ENCODE measurements at places on chromosomes 1 and 21.

DNA sequence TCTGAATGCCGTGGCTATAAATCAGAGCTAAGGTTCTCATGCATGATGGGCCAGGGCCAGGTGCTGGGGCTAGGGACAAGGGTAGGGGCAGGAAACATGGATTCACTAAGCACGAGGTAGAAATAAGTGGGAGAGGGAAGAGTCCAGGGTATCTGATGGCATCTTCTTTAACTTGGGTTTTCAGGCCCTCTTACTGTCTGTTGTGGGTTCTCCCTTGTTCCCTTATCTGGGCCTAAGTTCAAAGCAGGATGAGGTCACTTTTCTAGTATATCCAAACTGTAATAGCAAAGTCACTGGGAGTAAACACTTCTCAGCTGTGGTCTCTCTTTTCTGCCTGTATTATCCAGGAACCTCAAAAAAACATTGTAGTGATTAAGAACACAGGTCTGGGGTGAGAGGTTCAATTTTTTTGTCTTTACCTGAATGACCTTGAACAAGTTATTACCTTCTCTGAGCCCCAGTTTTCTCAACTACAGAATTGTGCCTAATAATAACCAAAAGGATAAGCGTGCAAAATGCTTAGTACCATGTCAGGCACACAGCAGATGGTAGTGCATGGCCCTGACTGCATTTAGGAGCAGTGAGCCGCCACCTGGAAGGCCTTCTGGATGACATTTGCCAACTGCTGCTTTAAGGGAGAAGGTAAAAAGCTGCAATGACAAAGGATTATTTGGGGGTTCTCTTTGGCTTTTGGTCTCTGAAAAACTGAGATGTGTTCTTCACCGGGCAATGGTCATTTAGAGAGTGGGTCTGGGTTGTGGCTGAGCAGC, 53.6 kb upstream of the A3GALT2 start:
- peaks cover 3% of the 10 kb centered on the region for H3K4me1 ChIP-seq
- peaks cover 8% of the 10 kb centered on the region for H3K27me3 ChIP-seq
- no peaks in the 10 kb centered on the region for H3K36me3 ChIP-seq
- no peak overlapping the region for H3K27ac ChIP-seq
- H3K4me3 ChIP-seq, result no peak overlapping the region

GRCh38 chr1:37919277-37919676, 27.6 kb downstream of the INPP5B start:
- no peak for DNase-seq
- peaks cover 27% of the 10 kb centered on the region for H3K4me1 ChIP-seq

DNA sequence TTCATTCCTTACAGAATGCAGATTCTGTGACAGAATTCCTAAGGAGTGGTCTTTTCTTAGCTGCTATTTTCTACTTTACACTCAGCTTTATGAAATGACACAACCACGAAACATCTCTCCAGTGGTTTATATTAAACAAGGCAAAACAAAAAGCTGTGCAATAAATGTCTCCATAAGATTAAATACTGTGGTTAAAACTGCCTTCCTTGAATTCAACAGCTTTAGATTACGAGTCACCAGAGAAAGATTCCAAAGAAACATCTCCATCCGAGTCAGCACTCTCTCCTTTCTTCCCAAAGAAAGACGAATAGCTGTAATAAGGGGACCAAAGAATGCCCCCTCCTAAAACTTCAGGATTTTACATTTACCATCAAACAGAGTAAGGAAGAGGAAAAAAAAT, 4.6 kb upstream of the C1orf87 start:
- H3K27me3 ChIP-seq, result peaks cover 28% of the 10 kb centered on the region
- DNase-seq, result no peak
- H3K4me1 ChIP-seq, result no peaks in the 10 kb centered on the region
- no peak overlapping the region for H3K27ac ChIP-seq
- no peak overlapping the region for H3K4me3 ChIP-seq

- no peaks in the 10 kb centered on the region for H3K36me3 ChIP-seq
- H3K27ac ChIP-seq, result no peak overlapping the region
- no peak for DNase-seq
- no peak overlapping the region for H3K4me3 ChIP-seq
- H3K27me3 ChIP-seq, result peaks cover 26% of the 10 kb centered on the region
Observed at GRCh38 chr1:154496383-154496782, 5.6 kb upstream of the TDRD10 start.

DNA sequence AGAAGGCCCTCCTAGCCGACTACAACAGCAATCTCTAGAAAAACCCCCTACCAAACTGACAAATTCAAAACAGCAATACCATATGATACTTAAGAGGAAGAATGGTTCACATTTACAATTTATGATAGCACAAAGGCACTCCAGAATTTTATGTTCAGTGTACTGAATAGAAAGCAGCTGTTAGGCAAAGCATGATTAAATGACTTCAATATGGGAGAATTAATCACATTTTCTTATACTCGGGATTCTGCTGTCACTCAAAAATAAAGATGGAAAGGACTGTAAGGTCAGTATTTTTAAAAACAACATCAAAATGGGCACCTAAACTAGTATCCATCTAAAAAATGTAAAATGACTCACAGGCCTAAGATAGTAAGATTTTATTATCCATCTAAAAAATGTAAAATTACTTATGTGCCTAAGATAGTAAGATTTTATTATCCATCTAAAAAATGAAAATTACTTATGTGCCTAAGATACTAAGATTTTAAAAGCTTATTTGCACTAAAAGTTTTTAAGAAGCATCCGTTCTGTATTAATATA, 198.5 kb downstream of the SMYD3 start:
- peaks cover 14% of the 10 kb centered on the region for H3K36me3 ChIP-seq
- H3K27me3 ChIP-seq, result no peaks in the 10 kb centered on the region
- H3K4me3 ChIP-seq, result no peak overlapping the region

DNA sequence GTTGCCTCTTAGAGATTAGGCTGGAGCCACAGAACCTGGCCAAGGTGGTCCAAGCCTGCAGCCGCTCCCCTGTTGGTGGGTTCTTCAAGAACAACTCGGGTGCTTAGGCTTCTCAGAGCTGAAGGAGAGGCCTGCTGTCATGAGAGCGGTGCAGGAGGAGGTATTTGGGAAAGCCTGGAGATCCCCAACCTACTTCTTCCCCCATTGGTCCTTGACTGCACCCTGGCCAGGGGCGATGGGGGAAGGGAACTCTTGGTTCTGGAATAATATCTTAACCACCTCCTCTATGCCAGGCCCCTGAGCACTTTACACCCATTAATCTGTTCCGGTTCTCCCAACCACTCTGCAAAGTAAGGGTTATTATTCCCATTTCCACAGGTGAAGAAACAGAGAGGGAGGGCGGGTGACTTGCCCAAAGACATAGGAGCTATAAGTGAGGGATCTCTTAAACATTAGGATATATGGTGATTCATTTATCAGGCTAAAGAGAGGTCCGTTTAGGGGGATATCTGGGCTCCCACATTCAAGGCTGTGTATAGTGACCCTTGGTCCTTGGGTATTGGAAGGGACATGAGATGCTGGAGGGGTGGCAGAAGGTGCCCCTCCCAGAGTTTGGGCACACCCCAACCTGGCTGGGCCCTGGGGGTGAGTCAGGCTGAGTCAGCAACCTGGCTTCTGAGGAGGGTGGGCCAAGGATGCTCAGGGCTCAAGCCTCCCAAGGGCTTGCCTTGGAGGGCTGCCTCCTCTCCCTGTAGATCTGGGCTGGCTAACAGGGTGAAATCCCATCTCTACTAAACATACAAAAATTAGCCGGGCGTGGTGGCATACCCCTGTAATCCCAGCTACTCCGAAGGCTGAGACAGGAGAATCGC, 5.2 kb downstream of the TRNP1 start:
- no peak for DNase-seq
- H3K27me3 ChIP-seq, result peaks cover 37% of the 10 kb centered on the region
- H3K36me3 ChIP-seq, result no peaks in the 10 kb centered on the region

GRCh38 chr1:111789142-111789541, 33.4 kb downstream of the DDX20 start:
- H3K27me3 ChIP-seq, result peaks cover 7% of the 10 kb centered on the region
- no peak for DNase-seq
- H3K36me3 ChIP-seq, result no peaks in the 10 kb centered on the region
- no peaks in the 10 kb centered on the region for H3K4me1 ChIP-seq
- H3K27ac ChIP-seq, result no peak overlapping the region

GRCh38 chr1:228938537-228938901, 203.2 kb downstream of the RHOU start:
- H3K27me3 ChIP-seq, result no peaks in the 10 kb centered on the region
- no peak overlapping the region for H3K4me3 ChIP-seq
- H3K4me1 ChIP-seq, result peaks cover 39% of the 10 kb centered on the region

GRCh38 chr1:185601189-185601588, 133.0 kb upstream of the HMCN1 start:
- peaks cover under 1% of the 10 kb centered on the region for H3K4me1 ChIP-seq
- H3K27ac ChIP-seq, result no peak overlapping the region
- no peak overlapping the region for H3K4me3 ChIP-seq
- no peak for DNase-seq
- H3K27me3 ChIP-seq, result no peaks in the 10 kb centered on the region

DNA sequence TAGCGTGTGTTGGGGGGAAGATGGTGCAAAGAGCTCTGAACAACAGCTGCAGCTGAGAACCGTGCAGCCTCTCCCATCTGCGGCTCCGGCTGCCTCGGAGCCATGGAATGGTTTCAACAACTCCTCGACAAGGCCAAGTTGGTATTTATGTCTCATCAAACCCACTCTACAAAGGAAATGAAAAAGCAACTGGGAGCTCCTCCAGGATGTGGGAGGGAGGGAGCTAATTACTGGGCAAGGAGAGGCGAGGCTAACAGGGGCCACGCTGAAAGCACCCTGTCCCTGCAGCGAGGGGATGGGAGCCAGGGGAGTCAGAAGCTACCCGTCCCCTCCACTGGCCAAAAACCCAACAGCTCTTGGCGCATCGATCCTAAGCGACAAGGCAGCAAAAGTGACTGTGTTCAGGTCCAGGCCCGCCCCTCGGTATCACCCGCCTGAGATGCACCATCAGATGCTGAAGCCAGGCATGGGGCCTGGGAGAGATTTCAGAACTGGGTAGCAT, 63.1 kb downstream of the ACOT7 start:
- peaks cover 10% of the 10 kb centered on the region for H3K36me3 ChIP-seq
- no peak for DNase-seq
- H3K4me3 ChIP-seq, result no peak overlapping the region

DNA sequence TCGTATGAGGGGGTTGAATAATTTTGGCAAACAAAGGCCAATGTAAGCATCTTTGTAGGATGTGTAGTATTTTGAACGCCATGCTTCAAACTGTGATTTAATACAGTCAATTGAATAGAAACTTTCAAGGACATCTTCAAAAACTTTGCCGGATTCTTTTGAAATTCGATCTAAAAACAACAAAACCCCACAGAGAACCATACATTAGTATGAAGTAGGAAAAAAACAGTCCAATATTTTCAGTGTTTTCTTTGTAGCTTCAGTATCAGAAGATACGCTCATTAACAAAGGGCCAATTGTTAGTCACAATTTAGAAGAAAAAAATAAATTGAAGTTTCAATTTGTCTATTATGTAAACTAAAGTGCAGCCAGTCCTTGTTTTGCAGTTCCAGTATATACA, 20.7 kb upstream of the SYNJ1 start:
- peaks cover 63% of the 10 kb centered on the region for H3K36me3 ChIP-seq
- no peak for DNase-seq
- H3K4me1 ChIP-seq, result peaks cover 30% of the 10 kb centered on the region
- no peak overlapping the region for H3K27ac ChIP-seq
- H3K27me3 ChIP-seq, result no peaks in the 10 kb centered on the region

DNA sequence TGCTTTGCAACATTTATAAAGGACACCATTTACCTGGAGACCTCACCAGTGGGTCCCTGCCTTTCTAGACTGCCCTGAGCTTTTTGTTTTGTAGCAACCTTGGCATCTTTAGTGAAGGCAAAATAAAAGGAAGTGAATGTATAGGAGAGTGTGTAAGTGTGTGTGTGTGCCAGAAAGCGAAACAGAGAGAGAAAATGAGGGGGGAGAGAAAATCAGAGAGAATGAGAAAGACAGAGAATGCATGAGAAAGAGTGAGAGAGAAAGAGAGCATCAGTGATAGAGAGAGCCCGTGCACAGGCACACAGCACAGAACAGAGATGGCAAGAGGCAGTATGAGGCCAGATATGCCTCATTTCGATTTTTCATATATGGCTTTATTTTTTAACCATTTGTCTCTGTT, 57.5 kb downstream of the HSD3B1 start:
- H3K36me3 ChIP-seq, result no peaks in the 10 kb centered on the region
- peaks cover 13% of the 10 kb centered on the region for H3K27me3 ChIP-seq
- DNase-seq, result no peak
- H3K27ac ChIP-seq, result no peak overlapping the region
- H3K4me3 ChIP-seq, result no peak overlapping the region

GRCh38 chr21:26565111-26565510, 8.0 kb downstream of the CYYR1 start:
- no peaks in the 10 kb centered on the region for H3K36me3 ChIP-seq
- no peaks in the 10 kb centered on the region for H3K4me1 ChIP-seq
- no peak overlapping the region for H3K27ac ChIP-seq
- H3K27me3 ChIP-seq, result peaks cover 28% of the 10 kb centered on the region

DNA sequence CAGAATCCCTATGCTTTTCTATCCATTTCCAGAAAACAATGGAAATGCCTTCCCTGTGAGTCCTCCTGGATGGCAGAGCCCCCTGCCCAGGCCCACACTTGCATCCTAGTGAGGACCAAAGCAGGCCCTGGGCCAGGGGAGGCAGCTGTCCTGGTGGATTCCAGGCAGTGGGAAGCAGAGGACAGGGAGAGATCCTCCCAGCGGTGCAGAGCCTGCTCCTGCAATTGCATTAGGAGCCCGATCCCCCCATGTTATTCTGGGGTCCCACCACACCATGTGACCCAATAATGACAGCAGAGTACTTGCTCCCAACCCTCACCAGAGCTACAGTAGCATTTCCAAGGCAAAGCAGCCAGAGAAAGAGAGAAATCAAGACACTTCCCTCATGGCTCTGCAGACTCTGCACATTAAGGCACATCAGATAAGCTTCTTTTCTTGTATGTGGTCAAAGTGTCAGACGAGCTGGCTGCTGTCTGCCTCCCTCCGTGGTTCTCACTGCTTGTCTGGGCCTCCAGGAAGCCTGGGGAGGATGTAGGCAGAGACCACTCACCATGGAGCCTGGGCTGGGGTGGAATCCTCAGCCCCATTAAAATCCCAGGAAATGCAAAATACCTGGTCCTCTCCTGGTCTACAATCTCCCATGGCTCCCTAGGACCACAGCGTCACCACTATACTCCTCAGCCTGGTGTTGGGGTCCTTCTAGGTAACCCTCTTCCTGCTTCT, 54.9 kb upstream of the RUNX3 start:
- no peak overlapping the region for H3K4me3 ChIP-seq
- peak overlapping the region; percentile 52 for H3K27ac ChIP-seq
- no peaks in the 10 kb centered on the region for H3K27me3 ChIP-seq
- H3K4me1 ChIP-seq, result peaks cover 96% of the 10 kb centered on the region
- no peak for DNase-seq

DNA sequence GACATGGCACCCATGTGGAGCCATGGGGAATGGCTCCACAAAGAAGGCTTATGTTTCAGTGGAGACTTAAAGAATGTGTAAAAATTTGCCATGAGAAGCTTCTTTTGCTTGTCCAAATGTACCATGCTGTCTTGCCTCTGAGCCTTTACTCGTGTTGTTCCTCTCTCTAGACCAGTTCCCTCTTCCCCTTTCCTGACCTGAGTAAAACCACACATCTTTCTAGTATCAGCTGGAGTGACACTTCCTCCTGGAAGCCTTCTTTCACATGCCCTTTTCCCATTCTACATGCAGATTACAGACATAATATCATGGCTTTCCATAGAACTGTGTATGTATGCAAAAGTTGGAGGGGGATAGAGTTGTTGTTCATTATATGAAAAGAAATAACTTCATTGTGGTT, 13.6 kb upstream of the GPX7 start:
- no peaks in the 10 kb centered on the region for H3K36me3 ChIP-seq
- no peak overlapping the region for H3K27ac ChIP-seq
